T-helper 9 cell (primary cell): ENCODE measurements at places on chromosomes 7 and 10.

GRCh38 chr10:62916141-62916603 is 100.0 kb upstream of the EGR2 start:
- DNase-seq: no peak

- no peak for DNase-seq
These were observed 1151.8 kb downstream of the TYW1 start for GRCh38 chr7:68148440-68148839.

DNA sequence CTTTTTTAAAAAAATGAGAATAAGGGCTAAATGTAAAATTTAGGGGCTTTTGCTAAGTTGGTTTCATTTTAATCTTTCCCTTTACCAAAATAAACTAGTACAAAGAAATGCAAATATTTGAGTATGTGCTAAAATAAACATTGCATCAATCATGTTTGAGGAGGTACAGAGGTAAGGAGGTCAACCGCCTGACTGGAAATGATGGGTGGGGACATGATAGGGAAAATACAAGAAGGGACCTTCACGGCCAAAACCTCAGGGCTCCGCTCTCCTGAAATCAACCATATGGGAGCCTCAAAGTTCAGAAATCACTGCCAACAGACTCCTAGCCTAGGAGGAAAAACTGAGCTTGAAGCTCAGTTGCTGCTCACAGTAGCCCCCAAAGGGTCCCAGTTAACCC is 207.6 kb downstream of the AHR start:
- DNase-seq: no peak

- no peak for DNase-seq
These were observed 76.4 kb upstream of the BET1 start for GRCh38 chr7:94080551-94080950.

DNA sequence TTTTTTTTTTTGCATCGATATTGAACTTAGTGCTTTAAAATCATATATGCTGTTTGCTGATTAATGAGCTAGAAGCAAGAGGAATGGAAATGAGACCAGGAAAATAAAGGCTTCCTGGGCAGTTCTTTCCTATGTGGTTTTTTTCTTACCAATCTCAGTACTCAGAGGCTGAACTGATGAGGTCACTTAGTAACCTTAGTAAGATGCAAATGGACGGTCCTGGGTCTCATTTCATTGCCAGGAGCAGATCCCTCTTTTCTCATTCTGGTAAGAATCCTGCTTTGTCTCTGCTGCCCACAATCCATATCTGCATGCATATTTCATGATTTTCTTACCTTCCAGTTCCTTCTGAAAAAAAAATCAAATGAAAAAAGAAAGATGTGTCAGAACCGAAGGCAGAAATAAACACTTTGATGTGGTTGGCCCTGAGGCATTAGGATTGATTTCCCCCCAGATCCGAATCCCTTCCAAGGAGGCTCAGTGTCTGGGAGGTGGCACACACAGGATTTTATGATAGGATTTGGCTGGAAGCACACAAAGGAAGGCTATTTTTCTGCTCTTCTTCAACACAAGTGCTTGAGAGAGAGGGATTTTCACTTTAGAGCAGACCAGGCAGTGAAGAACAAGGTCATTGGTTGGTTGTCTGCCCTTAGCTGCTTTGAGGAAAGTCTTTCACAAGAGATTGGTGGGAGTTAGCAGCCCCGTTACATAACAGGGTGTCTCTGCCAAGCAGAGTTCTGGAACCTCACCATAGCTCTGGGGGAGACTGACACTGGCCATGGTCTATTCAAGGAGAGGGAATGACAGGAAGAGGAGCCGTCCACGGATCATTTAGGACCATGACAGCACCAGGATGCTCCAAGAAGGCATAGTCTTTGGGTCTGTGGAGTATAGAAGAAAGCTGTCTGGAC is 150.0 kb downstream of the CAMK1D start:
- DNase-seq: no peak

DNA sequence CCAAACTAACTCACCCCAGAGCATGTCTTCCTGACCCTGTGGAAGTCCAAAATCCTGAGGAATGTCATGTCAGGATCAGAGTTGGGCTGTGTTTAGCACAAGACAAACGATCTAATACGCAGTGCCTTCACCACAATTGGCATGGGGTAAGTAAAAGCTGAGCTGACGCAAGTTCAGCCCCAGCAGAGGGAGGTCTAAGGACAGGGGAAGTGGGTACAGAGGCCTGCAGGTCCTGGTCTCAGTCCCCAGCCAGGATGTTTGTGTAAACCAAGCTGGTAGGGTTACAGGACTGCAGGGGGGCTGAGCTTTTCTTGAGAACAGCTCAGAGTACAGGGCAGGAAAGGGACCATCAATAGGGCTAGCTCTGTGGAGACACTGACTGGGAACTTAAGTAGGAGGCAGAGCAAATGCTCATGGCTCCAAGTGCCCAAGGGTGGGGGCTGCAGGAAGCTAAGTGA is 5.3 kb upstream of the KCNIP2 start:
- DNase-seq: no peak

- DNase-seq: no peak
These were observed 861 bp upstream of the USP6NL start for GRCh38 chr10:11612021-11613001.
